ENCODE measurements at places on chromosomes 5 and 9.

DNA sequence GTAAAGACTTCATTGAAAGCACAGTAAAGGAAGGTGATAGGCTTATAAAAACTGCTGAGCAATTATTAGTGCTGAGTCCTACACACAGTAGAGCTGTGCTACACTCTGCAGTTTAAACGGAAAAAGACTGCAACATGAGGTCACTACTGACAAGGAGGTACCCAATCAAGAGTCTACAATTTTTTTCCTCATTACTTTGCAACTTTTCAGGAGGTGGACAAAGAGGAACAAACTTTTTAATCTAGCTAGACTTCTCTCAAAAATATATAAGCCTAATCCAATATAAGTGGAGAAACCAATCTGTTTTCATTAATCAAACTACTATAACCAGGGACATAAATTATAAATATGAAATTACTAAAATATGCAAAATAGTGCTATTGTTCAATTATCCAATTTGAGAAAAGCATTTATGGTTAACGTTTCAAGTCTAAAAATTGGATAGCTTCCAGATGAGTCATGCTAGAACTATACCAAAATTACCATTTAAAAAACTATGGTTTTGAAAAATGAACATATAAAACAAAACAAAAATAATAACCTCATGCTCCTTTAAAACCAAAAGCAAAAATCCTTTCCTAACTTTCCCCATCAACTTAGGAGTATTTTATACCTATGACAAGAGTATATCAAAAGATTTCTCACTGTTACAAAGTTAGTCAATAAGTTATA lies 37.7 kb downstream of the FAM13B start:
- no peak for DNase-seq

- DNase-seq: no peak
These were observed 11.1 kb downstream of the URM1 start for GRCh38 chr9:128382261-128382660.

DNA sequence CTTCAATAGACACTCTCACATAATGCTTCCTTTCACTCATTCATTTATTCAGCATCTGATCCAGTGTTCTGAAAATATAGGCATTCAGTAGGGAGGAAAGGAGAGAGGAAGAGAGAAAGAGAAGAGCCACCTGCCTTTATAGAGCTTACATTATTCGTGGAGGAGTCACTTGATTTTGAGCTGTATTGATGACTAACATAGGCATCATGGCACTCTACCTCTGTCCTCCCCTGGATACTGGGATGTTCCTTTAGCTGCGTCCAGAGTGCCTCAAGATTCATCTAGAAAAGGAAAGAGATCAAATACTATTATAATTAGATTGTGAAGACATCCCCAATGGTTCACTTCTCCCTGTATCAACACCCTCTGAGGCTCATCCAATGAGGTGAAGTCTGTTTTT lies 345.1 kb downstream of the SPATA31D1 start:
- DNase-seq: no peak

GRCh38 chr5:65047948-65048690 lies 279.4 kb downstream of the CWC27 start:
- no peak for DNase-seq

DNA sequence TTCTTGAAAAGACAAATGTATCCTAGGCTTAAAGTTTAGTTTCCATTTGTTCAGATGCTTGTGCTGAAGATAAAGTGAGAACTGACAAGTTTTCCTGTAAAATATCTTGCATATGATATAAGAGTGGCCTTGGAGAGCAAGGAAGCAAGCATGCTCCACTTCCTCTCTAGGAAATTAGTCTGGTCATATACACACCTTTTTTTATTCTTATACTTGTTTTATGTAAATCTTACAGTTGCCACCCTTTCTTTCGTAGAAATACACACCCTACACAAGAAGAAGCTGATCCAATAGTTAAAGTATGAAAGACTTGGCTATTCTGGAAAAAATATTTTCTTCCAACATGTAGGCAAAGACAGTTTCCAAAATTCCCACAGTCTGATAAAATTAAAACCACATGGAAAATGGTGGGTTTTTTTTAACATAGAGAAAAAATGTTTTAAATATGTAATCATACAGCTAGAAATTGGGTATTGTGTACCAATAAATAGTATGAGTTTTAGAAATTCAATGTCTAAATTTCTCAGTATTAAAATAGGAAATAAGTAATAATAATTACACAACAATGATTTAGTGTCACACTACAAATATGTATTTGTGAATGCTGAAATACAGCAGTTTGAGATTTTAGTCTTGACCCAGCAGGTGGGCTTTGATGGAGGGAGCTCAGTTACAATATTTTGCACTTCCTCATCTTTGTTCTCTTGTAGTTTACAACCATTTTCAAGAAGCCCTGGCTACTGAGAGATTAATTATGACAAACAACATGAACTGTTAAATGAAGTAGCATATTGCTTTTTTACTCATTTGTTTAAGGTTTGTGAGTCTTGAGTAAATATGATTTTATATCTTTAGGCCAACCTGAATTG lies 185.7 kb upstream of the GNA14 start:
- no peak for DNase-seq

GRCh38 chr9:91302831-91303230 lies 58.9 kb downstream of the AUH start:
- DNase-seq: no peak

GRCh38 chr9:13513716-13514444 lies 234.4 kb upstream of the MPDZ start:
- DNase-seq: no peak

GRCh38 chr5:62614355-62614754 lies 35.7 kb downstream of the LRRC70 start:
- no peak for DNase-seq

- no peak for DNase-seq
These were observed 69.4 kb upstream of the PSD2 start for GRCh38 chr5:139726248-139726647.
